ENCODE measurements at places on chromosomes 4 and X.
A peak's percentile ranks its signal among the peaks of the same experiment; 100 is the strongest.

- DNase-seq: no peak
Observed at GRCh38 chr4:188143731-188144130, 4.5 kb downstream of the TRIML1 start.

DNA sequence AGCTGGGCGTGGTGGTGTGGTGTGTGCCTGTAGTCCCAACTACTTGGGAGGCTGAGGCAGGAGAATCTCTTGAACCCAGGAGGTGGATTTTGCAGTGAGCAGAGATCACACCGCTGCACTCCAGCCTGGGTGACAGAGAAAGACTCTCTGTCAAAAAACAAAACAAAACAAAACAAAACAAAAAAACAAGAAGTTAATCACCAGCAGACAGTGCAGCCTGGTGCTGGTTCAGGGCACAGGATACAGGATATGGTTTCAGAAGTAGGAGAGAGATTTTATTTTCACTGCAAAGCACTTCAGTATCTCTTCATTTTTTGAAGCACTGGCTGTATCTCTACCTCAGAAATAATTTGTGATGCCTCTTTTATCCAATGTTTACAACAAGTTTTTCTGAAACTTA lies 1222.9 kb upstream of the PRKX start:
- DNase-seq: no peak

GRCh38 chr4:113788888-113789287 lies 27.4 kb upstream of the CAMK2D start:
- DNase-seq: no peak

GRCh38 chr4:120761070-120761469 lies 161.5 kb downstream of the PRDM5 start:
- DNase-seq: no peak

DNA sequence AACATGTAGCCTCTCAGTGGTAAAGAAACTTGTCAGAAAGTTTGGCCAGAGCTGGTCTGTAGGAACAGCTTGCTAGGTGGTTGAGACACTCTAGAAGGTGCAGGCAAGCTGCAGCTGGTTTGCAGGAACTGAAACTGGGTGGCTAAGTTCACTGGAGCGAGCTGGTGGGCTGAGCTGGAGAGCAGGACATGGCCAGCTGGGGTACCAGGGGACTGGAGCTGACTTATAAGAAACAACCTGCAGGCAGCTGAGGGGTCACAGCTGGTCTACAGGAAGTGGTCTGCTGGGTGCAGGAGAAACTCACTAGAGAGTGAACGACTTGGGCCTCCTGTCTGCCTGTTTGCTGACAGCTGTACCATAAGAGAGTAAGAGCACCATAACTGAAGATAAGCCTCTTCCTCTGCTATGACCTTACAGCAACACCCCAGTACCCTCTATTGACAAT lies 157.1 kb upstream of the LNX1 start:
- DNase-seq: no peak

GRCh38 chrX:130772105-130772775 lies 130.8 kb downstream of the ENOX2 start:
- peak; percentile 14 for DNase-seq

DNA sequence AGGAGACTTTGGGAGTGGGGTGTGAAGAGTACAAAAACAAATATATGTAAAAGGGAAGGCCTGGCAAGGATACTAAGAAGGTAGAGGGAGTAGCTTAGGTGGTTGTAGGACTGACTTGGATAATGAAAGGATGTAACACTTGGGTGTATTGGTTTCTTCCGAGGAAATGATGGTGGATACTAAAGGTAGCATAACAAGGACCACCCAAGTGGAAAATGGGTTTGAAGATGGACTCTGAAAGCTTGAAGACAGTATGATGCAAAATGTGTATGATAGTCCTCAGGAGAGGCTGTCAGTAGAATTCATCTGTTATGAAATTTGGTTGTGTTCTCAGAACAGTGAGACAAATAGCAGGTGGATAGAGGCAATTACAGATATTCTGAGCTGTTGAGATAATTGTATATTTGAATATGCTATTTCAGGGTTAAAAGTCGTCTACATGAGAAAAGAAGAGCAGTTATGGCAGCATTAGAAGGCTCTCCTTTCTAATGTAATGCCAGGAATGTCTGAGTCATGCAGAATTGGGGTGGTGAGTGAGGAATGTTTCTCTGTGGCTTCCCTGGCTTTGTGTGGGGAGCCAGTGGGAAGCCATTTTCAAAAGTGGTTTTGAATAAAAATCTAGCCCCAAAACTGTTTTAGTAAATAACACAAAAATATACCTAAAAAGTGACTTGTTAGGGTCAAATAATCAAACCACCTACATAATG lies 75.6 kb downstream of the FHIP1A start:
- DNase-seq: peak; percentile 87

DNA sequence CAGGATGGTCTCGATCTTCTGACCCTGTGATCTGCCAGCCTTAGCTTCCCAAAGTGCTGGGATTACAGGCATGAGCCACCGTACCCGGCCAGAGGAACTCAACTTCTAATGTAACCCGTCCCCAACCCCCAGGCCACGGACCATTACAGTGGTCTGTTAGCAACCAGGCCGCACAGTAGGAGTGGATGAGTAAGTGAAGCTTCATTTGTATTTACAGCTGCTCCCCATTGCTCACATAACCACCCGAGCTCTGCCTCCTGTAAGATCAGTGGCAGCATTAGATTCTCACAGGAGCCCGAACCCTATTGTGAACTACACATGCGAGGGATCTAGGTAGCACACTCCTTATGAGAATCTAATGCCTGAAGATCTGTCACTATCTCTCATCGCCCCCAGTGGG lies 119.6 kb downstream of the SHROOM3 start:
- no peak for DNase-seq

DNA sequence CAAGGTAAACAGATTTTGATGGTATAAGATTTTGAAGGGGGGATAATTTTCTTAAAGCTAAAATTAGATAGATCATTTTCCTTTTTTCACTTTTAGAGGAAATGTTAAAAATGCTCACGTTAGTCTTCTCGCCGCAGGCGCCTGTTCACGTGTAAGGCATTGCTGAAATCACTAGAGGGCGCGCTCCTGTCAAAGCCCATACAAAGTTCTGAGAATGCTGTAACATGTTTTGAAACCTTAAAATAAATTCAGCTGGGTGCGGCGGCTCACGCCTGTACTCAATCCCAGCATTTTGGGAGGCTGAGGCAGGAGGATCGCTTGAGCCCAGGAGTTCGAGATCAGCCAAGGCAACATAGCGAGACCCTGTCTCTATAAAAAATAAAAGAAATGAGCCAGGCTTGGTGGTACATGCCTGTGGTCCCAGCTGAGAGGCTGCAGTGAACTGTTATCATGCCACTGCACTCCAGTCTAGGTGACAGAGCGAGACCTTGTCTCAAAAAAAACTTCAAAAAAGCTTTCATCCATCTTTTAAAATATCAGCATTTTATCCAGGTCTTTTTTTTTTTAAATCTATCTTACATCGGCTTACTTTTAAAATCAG lies 138.0 kb downstream of the RBMX2 start:
- peak; percentile 22 for DNase-seq

GRCh38 chr4:71283642-71284257 lies 55.1 kb upstream of the SLC4A4 start:
- DNase-seq: no peak

GRCh38 chrX:130097507-130098209 lies 12.6 kb downstream of the ELF4 start:
- no peak for DNase-seq

- DNase-seq: no peak
Observed at GRCh38 chr4:57125996-57126395, 15.8 kb upstream of the IGFBP7 start.

DNA sequence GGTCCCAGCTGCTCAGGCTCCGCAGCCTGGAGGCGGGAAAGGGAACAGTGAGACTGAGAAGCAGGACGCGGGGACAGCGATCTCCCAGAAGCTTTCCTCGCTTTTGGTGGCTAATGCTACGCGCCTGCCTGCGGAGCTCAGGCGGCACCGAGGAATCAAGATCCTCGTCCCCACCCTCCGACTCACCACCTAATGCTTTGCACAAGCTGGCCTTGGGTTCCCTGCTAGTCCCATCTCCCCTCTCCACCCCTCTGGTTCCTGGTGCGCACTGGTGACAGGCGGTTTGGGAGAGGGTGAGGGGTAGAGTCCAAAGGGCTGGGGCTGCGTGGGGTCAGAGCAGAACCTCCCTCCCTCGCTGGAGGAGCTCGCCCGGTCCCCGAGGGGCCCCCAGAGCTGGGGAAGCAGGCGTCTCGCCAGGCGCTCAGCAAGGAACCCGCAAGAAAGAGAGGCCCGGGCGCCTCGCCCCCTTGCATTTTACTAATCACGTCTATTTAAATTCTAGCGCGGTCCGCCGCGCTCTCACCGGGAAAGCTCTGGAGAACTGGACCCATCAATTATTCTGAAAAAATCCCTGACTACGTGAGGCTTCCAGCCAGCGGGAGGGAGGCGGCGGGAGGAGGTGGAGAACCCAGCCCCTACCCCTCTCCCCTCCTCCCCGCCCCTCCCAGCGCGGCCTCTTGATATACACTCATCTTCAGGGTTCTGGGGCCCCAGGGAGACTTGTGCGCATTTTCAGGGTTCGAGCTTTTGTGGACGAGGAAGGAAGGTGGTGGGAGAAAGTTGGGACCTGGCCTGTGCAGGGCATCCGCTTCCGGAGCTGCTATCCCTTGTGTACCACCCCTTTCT lies 9.1 kb downstream of the POU4F2 start:
- no peak for DNase-seq

Data from fibroblast of skin of left quadriceps (primary cell).